Activated T-cell treated with anti-CD3 and anti-CD28 coated beads, Interleukin-2, amount 50 U/mL, for 48 hours (primary cell): ENCODE measurements at places on chromosomes 12 and 14.
A peak's percentile ranks its signal among the peaks of the same experiment; 100 is the strongest.

GRCh38 chr12:104258476-104259067, 43.0 kb downstream of the TXNRD1 start:
- no peak for DNase-seq

- DNase-seq = no peak
These were observed 9.9 kb downstream of the SOAT2 start for GRCh38 chr12:53113136-53113705.

DNA sequence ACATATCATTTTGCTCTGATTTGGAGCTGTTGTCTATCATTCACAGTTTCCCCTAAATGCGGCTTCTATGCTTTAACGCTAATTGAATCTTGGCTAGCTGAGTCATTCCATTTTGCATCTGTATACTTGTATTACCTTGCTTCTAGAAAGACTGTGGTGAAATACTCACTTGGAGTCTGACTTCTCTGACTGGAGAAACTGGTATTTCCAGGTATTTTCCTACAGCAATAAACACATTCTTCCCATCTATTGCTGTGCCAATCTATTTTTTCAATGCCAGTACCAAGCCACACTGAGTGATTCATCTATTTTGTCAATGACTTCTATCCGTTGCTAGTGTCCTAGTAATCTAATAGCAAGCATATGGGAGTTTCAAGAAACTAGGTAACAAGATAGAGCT, 76.0 kb upstream of the ST8SIA1 start:
- no peak for DNase-seq

DNA sequence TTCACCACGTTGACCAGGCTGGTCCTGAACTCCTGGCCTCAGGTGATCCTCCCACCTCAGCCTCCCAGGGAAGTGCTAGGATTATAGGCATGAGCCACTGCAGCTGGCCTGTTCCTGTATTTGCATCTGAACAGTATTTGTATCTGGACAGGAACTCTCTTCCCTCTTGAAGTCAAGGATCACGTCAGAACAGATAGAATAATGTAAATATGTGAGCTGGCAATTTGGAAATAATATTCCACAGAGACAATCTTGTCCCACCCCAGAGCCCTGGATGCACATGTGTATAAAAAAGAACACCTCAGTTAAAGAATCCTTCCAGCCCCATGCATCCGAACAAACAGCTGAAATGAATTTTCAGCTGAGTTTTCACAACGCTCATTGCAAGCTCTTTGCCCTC, 118.3 kb downstream of the VEZT start:
- no peak for DNase-seq

GRCh38 chr12:108479364-108480070, 35.6 kb upstream of the FICD start:
- no peak for DNase-seq

- no peak for DNase-seq
These were observed 259.9 kb upstream of the DDHD1 start for GRCh38 chr14:53412819-53413675.

- DNase-seq = no peak
These were observed 1.0 kb upstream of the SUDS3 start for GRCh38 chr12:118375348-118375747.

DNA sequence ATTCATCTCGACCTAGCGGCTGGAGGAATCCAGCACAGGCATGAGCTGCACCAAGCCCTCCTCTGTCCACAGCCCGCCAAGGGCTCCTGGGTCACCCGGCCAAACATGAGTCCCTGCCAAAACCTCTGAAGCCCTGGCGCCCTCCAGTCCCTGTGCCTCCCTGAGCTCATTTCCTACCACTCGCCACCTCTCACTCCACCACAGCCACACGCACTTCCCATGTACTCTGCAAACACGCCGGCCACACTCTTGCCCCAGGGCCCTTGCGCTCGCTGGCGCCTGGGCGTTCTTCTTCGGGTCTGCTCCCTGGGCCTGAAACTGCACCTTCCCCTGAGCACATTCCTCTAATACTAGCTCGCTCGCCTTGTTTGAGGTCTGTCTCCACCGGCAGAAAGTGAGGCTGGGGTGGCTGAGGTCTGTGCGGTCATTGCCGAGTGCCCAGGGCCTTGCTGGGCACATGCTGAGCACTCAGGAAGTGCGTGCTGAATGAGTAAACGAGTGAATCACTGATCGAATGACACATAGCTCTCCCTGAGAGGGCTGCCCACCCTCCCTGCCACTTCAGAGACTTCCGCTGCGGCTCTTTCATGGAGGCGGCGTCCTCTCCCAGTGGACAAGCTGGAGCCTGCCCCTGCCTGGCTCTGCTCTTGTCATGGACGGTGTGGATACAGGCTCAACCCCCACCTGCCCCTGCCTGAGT, 33.7 kb upstream of the DLK1 start:
- DNase-seq = no peak

GRCh38 chr12:108516511-108517275, 1.6 kb downstream of the FICD start:
- no peak for DNase-seq

GRCh38 chr14:80942191-80942600, 658 bp upstream of the CEP128 start:
- DNase-seq = no peak

GRCh38 chr12:54427106-54427505, 8.0 kb upstream of the ITGA5 start:
- no peak for DNase-seq

GRCh38 chr12:124143726-124144125, 151.2 kb upstream of the RFLNA start:
- no peak for DNase-seq

GRCh38 chr12:93365616-93366405, 11.9 kb upstream of the NUDT4 start:
- no peak for DNase-seq

GRCh38 chr12:9697619-9698018, 28.1 kb downstream of the CLEC2D start:
- no peak for DNase-seq

DNA sequence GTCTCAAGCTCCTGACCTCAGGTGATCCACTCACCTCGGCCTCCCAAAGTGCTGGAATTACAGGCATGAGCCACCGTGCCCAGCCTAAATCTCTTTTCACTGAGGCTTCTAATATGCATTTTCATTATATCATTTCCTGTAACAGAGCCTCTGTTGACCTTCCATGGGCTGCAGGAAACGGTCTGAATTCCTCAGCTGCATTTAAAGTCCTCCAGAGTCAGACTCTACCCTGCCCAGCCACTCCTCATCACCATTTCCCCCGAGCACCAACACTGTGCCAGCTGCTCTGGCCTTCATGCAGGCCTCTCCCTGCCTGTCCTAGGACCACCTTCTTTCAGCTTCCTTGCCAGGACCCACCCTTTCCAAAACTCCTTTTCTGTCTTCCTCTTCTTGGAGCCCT, 9.8 kb upstream of the NFKBIA start:
- DNase-seq = no peak

GRCh38 chr12:23921099-23921856, 28.2 kb downstream of the SOX5 start:
- no peak for DNase-seq

- no peak for DNase-seq
These were observed 4.4 kb downstream of the MMP19 start for GRCh38 chr12:55838361-55838760.

DNA sequence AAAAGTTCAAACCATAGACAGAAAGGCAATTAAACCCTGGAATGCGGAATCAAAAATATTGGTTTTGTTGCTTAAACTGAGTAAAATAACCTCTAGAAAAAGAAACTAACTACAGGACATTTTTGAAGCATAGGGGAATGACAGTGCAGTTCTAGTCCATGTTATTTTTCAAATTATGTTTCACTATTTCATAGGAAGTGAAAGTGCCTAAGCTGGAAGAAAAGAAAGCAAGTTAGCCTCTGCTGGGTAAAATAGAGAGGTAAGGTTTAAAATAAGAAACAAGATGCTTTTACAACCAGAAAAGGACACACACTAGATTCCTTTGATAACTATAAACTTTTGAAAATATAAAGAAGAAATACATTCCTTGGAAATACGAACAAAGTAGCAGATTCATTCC, 1.1 kb downstream of the CLECL1 start:
- no peak for DNase-seq

GRCh38 chr12:14982991-14983390, 10.1 kb downstream of the PDE6H start:
- DNase-seq = no peak

GRCh38 chr14:68586896-68587751, 205.7 kb downstream of the ZFP36L1 start:
- no peak for DNase-seq

- no peak for DNase-seq
These were observed 11.6 kb downstream of the CKB start for GRCh38 chr14:103510724-103511693.

DNA sequence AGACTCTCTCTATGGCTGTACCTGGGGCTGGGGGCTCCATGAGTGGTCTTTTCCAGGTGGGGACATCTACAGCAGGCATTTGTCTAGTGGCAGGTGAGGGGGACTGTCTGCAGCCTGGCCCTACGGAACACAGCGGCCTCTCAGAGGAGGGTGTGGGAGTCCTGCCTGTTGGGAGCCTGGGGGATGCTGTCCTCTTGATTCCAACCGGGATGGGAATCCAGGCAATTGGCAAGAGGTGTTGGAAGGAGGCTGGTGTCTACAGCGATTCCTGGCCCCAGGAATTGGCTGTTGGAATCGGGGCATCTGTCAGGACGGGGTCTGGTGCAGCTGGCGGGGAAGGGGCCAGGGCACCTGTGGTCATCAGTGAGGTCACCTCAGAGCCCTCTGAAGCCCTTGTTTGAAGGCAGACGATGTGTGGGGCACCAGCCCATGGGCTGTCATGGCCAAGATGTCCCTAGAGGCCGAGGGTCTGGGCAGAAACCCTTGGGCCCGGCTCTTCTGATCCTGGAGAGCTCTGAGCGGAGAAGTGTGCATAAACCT, 386.3 kb downstream of the TMEM121 start:
- DNase-seq = no peak

DNA sequence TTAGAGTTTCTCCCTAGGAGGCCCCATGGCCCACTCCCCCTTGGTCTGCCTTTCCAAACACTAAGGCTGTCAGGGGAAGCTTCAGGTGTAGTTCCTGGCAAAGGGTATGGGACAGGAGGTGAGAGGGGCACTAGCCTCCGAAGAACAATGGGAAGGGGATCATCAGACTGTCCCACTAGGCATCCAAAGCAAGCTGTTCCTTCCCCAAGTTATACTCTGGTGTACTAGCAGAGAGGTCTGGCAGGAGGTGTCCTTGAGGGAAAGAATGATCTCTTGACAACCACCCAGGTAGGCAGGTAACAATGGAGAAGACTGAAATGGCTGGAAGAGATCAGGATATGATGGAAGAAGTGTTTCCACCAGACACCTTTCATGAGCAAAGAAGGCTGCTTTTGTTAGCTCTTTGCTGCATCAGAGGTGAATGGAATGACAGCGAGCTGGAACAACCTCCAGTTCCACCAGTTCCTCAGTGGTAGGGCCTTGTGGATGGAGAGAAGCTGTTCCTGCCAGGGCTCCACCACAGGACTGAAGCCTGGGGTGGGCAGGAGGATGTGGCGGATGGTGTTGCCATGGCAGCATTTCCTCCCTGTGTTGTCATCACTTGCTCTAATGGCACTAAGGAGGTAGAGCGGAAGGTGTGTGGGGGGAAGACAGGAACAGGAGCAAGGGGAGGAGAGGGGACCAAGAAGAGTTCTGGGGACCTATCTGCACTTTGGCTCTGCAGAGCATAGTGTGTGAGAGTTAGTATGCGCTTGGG, 2.3 kb upstream of the AGAP2 start:
- peak; percentile 81 for DNase-seq

GRCh38 chr14:69154779-69155178, 1.9 kb upstream of the DCAF5 start:
- DNase-seq = no peak

GRCh38 chr14:103705118-103705503, 10.1 kb downstream of the XRCC3 start:
- DNase-seq = no peak

DNA sequence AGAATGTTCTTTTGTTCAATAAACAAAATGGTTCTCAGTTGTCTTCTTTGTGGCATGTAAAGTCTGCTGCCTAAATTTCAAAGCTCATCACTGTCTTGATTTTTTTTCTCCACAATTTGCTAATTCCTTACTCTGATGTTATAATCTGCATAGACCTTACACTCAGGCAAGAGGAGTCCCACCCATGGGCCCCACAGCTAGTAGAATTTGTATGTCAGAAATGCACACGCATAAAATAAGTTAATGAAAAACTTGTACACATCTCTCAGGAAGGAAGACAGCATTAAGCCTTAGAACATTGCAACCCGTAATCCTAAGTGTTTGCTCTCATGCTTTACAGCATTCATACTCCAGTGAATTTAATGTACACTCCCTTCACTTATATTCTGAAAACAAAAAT, 280.8 kb downstream of the ATXN7L3B start:
- DNase-seq = no peak

- DNase-seq = no peak
These were observed 293.2 kb downstream of the TMEM132D start for GRCh38 chr12:129610601-129611120.

GRCh38 chr12:90969851-90970250, 14.9 kb upstream of the CCER1 start:
- DNase-seq = no peak
